ENCODE measurements at places on chromosomes 1 and 21. TPM values are rescaled to one million over a fixed set of nuclear protein-coding genes. Genes with fewer than 3 reads are reported as not detected.

The UBL4B gene
- total RNA-seq, result not detected

The DNASE2B gene
- 0.17 TPM for total RNA-seq

The S100A13 gene
- 175 TPM for total RNA-seq

The SPATA21 gene
- not detected for total RNA-seq

The IRF6 gene
- total RNA-seq, result 0.59 TPM

The FAM167B gene
- total RNA-seq, result 0.30 TPM

The TNFRSF1B gene
- total RNA-seq, result 11.9 TPM

The LENEP gene
- total RNA-seq, result not detected

The AIRE gene
- total RNA-seq, result not detected

The ESRRG gene
- under 0.01 TPM for total RNA-seq

The TRIM67 gene
- total RNA-seq, result not detected

The YBX1 gene
- 951 TPM for total RNA-seq

The SLC22A15 gene
- total RNA-seq, result 0.30 TPM

The FMO4 gene
- total RNA-seq, result 1.8 TPM

The CA6 gene
- not detected for total RNA-seq

The FAM72C gene
- total RNA-seq, result 3.4 TPM

The MIS18A gene
- total RNA-seq, result 16.5 TPM

The EPHA8 gene
- total RNA-seq, result not detected

The GPR37L1 gene
- not detected for total RNA-seq
